OCI-LY7 (cell line): ENCODE measurements at places on chromosomes 6 and 20.
A peak's percentile ranks its signal among the peaks of the same experiment; 100 is the strongest.

GRCh38 chr20:10481676-10482075 lies 46.6 kb downstream of the SLX4IP start:
- no peak for DNase-seq

DNA sequence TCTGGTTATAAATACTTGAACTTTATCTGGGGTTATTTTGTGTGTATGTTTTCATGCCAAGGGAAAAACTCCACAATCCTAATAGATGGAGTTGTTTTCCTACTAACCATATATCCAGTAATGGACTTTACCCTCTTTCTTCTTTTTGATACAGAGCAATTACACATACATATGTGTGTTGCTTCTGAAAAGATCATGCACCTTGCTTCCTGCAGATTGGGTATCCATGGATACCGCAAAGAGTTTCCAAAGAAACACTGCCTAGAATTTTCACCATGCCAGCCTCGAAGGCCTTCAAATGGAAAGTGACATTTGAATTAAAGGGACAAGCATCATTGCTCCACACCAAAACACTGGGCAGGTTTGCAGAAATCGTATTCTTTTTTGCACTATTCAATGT lies 26.8 kb downstream of the HDDC2 start:
- no peak for DNase-seq

DNA sequence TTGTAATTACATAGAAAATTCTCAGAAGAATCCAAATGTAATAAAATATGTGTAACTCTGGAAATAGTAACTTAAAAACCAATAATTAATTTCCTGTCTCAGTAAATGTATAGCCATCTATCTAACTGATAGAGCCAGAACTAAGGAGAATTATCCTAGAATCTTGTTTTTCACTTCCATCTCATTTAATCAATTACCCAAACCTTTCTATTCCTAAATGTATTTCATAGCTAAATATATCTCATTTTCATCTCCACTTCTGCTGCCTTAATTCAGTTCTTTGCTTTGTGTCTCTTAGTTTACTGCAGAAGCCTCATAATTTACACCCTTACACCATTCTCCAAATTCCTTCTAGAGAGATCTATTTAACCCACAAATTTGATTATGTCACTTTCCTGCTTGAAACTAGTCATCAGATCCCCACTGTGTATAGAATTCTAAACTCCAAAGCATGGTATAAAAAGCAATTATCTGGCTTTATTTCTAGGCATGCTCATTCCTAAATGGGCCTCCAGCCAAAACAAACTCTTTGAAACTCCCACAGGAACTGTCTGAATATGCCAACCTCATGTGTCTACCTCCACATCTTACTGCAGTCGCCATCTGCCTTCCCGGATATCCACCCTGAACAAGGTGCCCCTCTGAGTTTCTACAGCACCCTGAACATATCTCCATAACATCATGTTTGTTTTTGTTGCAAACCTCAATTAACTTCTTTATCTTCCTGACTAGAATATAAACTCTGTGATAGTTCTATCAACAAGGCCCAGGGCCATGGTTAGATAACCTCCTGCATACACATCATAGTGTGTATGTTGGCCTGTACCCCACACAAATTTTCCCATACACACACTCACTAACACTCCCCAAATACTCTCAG lies 70.5 kb upstream of the ADTRP start:
- no peak for DNase-seq

- no peak for DNase-seq
Observed at GRCh38 chr20:48773837-48774418, 53.9 kb downstream of the PREX1 start.

- no peak for DNase-seq
Observed at GRCh38 chr6:129852257-129852858, 8.8 kb downstream of the TMEM244 start.

DNA sequence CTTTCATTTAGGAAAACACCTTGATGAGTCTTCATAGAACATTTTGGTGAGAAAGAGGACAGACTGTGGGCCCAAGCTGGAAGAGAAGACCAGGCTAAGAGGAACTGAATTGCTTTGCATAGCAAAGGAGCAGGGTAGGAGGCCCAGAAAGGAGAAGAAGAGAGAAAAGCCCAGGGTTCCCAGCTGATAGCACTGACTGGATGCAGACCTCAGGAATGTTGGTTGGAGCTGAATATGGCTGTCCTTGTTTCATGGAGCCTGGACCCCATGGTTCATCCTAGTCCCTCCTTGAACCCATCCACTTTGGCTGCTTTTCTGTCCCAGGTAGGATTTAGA lies 18.0 kb upstream of the ZFAND3 start:
- no peak for DNase-seq

GRCh38 chr6:138088326-138088762 lies 18.9 kb downstream of the PERP start:
- DNase-seq = no peak

DNA sequence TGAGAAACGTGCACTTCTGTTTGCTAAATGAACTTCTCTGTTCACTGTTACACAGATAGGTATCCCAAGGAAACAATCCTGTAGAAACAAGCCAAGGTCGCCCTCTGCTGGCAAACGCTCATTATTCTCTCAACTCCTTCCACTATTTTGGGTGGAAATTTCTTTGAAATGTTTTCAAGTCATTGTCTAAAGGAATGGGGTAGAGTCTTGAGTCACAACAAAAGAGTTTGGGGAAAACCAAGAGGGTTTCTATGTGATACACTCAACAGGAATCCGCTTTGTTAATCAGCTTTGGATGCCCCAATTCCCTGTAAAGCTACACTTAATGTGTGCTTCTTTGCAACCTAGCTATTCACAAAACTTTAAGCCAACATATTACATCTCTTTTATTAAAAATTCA lies 4.6 kb upstream of the RAE1 start:
- DNase-seq = peak; percentile 83

DNA sequence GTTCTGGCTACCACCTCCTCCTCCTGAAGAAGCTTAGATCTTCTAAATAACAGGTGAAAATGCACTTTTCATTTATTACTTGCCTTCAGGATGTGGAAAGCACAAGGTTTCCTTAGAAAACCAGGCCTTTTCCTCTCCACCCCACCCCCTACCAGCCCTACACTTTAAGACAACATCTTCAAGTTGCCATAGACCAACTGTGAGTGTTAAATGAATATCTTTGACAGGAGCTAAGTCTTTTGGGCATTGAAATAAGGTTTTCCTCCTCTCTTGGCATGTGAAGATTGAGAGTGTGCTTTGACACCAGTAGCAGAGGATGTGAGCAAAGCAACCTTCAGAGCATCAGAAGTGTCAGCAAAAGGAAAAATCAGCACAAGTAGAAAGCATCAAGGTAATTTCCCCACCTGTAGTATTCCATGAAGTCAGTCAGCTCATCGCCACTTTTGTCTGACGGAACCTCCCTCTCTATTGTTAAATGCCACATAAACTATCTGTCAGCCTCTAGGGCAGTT lies 532.3 kb upstream of the MMS22L start:
- no peak for DNase-seq

- DNase-seq = no peak
Observed at GRCh38 chr20:15632680-15633079, 940.6 kb downstream of the KIF16B start.

- DNase-seq = no peak
Observed at GRCh38 chr20:47319517-47320252, 36.8 kb downstream of the ZMYND8 start.

GRCh38 chr6:85449388-85449817 lies 480 bp upstream of the NT5E start:
- no peak for DNase-seq

DNA sequence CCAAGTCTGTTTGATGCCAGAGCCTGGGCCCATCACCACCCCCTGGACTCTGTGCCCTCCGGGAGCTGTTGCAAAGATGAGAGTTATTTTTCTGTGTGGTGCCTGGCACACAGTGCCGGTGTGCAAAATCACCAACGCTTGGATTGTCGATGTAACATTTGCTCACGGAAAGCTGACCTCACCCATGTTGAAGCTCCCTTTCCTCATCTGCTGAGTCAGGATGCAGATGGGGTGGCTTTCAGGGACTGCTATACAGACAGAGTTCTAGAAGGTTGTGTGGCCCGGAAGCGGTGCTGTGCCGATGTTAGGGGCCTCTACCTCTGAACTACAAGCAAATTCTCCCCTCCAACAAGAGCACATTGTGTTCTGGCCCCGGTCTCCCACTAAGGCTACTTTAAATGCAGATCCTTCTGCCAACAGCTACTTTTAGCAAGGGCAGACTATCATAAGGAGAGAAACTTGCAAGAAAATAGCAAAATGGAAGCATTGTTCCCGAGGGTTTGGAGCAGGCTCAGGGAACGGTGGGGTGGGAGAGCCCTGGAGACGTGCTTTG lies 34.0 kb downstream of the EYA2 start:
- DNase-seq = no peak

DNA sequence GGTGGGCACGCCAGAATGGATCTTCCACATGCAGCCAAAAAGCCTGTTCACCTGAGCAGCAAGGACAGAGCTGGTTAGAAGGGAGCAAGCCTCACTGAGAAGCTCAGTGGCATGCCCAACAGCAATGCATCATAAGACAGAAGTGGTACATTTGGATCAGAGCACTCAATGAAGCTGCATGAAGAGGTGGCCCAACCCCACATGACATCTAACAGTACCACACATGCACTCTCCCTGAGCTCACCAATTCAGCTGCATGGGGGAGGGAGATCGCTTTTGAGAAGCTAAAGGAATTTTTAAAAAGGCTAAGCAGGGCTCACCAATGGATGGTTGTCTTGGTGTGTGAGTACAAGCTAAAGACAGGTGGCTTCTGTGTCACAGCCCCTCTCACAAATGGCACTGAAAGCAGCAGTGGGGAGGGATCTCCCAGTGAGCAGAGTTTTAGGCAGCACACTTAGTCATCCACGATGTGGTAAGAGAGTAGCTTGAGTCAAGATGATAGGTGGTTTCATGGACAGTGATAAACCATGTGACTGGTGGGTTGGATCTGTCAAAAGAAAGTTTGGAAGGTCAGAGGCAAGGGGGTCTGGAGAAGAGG lies 166.6 kb upstream of the TAB2 start:
- DNase-seq = no peak

DNA sequence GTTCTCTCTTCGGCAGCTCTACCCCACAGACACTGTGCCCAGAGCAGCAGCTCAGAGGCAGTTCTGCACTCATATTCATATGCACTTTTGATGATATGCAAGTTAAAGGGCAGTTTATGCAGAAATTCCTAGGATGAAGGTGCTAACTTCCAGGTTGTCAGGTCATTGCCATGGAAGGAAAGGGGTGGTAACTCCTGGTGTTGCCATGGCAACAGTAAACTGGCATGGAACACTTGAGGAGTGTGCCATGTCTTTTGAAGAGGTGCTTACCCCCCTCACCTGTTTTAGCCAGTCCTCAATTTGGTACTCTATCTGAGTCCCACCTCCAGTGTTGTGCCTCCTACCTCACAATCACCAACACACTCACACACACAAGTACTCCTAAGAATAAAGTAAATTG lies 539.4 kb upstream of the BTBD3 start:
- DNase-seq = no peak

DNA sequence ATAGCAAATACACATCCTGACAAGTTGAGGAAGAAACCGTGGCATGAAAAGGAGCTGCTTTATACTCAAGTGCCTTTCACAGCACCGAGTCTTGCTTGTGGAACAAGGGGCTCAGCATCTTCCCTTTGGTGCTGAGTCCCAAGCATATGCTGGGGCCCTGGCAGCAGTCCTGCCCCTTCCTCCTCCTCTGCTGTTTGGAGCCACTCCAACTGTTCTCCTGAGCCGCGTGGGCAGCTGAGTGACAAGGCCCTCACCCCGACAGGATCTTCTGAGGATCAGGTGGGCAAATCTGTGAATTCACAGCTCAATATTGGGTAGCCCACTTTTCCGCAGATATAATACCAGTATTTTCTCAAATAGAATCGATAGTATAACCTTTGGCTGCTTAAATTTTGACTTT lies 24.7 kb downstream of the DACT2 start:
- no peak for DNase-seq
